ENCODE measurements at places on chromosomes 12 and 14. TPM values are rescaled to one million over a fixed set of nuclear protein-coding genes. Genes with fewer than 3 reads are reported as not detected.

Gene TCHP
- total RNA-seq: 10.6 TPM

Gene RASSF3
- 4.5 TPM for total RNA-seq

Gene ABCC9
- 12.6 TPM for total RNA-seq

Gene CISTR
- not detected for total RNA-seq

Gene PIWIL1
- total RNA-seq: 0.45 TPM

- DNase-seq: no peak
Measured at GRCh38 chr12:31431721-31432240, 105.8 kb upstream of the SINHCAF start.

DNA sequence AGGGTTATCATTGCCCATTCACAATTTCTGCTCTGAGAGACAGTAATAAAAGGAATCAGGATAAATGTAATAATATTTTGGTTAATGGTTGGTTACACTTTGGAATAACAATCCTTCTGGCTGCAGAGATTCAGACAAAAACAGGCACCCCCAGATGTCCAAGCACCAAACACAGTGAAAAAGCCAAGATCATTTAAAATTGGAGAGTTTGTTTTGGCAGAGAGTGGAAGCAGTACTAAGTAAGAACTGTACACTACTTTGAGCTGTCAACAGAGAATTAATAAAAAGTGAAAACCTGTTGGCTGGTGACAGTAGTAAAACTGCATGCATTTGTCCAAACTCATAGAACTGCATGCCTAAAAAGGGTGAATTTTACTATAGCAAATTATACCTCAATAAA is 15.6 kb upstream of the IL22 start:
- DNase-seq: no peak

DNA sequence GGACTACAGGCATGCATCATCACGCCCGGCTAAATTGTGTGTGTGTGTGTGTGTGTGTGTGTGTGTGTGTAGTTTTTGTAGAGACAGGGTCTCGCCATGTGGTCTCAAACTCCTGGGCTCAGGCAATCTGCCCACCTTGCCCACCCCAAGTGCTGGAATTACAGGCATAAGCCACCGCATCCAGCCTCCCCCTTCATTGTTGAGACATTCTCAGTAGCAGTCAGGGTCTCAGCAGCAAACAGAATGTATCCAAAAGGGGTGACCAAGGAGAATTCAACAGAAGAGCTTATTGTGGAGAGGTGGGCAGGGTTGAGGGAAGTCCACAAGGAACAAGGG is 37.3 kb upstream of the PLEKHG6 start:
- no peak for DNase-seq

DNA sequence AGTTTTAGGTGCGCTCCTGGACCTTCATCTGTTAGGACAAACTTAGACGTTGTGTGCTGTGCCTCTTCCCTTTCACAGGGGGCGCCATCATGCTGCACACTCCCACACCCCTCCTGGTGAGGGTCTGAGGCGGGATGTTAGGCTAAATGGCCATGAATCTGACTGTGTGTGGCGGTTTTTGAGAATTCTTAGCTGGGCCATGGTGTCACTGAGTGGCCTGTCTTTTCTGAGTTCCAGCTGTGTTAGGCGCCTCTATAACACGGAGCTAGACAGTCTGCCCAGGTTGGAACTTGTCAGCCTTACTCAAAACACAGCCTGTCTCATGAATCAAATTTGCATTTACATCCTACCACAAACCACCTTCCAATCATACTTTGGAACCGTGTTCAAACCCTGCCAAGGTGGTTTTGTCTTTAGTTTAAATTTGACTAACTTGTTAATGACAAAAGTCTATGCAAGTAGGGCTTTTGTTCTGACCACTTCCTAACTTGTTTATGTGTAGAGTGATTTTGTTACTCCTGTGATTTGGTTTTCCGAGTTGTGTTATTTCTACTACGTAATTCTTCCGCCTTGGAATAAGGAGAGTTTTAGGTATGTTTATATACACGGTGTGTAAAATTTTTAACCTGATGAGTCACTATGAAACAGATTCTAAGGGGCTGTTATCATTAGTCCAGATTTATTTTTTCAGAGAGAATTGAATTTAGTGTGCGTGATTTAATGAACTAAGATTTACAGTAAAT is 19.6 kb downstream of the ACVR1B start:
- DNase-seq: no peak

DNA sequence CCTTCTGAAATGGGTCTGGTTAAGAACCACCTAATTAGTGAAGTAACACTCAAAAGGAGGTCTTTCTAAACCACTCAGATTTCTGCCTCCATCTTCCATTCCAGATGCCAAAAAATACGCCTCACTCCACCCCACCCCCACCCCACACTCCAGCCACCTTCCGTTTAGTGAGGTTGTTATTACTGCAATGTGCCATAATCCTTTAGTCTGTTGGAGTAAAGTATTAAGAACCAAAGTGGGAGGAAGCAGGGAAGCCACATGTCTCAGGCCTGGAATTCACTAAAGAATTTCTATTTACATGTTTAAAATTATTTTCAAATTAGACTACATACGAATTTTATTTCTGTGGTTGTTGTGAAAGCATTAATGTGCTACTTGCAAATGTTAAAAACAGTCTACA is 7.4 kb downstream of the KIF21A start:
- DNase-seq: no peak

- no peak for DNase-seq
Measured at GRCh38 chr12:2876431-2877046, 435 bp downstream of the FOXM1 start.

GRCh38 chr14:56211084-56211483 is 92.9 kb downstream of the PELI2 start:
- DNase-seq: no peak

GRCh38 chr12:31897781-31898503 is 61.3 kb upstream of the RESF1 start:
- DNase-seq: no peak

DNA sequence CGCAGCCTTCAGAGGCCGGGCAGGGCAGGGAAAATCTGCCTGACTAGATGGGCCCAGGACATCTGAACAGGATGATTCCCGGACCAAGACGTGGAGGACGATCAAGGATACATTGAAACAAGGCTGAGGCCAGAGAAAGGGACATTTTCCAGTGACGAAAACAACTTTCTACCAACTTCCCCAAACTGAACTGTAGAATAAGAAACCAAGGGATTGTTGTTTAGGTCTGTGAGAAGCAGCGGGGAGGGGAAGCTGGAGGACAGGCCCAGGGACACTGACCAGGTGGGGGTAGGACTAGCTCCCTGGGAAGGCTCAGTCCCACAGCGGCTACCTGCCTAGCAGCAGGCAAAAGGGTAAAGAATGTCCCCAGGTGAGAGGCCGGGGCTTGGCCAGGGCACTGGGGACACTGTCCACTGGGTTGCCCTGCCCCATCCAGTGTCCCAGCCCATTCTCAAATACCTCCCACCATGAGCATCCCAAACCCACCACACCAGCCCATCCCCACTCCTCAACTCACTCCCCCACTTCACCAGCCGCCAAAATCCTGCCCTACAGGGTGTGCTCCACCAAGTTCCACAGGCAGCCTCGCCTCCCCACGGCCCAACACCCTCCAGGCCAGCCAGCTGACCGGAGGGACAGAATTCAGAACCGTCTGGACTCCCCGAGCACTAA is 995 bp downstream of the TNFRSF1A start:
- no peak for DNase-seq

DNA sequence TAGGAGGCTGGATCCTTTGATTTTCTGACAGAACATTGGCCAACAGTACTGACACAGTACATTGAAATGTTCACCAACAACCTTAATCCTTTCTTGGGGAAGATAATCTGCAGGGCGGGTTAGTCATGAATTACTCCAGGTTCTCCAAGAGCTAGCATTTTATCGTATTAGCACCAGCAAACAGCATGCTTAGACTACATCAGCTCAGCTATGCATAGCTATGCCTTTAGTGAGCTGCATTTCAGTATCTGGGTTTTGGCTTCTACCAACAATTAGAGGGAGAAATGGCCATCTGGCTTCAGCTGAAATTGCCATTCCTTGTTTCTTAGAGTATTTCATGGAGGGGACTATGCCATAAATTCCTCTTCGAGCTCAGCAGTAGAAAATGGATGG is 33.8 kb downstream of the SAMD4A start:
- peak; percentile 26 for DNase-seq

GRCh38 chr14:53355581-53356112 is 202.5 kb upstream of the DDHD1 start:
- DNase-seq: peak; percentile 58

GRCh38 chr12:57734591-57734990 is 4.0 kb downstream of the AGAP2 start:
- DNase-seq: no peak

GRCh38 chr12:125149160-125150108 is 84.2 kb downstream of the AACS start:
- peak; percentile 43 for DNase-seq

DNA sequence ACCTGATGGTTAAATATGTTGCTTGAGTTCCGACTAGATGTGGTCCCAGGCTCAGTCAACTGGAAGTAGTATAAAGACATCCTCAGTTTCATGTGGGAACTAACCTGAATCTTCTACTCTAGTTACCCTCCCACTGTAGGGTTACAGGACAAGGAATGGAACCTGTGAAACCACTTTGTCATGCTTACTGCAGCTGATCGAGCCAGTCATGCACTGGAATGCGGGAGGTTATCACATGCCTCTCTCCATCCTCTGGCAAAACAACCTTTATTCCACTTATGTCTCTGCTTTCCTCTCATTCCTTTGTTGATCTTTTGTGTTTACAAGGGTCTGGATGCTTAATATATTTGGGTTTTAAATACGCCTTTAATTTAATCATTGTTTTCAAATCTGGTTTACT is 111.9 kb upstream of the DDHD1 start:
- DNase-seq: no peak

DNA sequence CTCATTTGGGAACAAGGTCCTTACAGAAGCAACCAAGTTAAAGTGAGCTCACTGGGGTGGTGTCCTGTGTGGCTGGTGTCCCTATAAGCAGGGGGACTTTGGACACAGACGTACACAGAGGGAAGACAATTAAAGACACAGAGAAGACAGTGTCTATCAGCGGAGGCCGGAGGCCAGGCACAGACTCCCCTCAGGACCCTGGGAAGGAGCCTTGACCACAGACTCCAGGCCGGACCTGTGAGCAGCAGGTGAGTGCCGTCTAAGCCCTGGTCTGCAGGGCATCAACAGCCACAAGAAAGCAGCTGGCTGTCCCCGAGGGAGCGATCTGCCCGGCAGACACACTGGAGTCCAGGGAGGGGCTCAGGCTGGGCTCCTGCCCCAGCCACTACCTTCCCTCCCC is 219.1 kb upstream of the C14orf180 start:
- no peak for DNase-seq

- no peak for DNase-seq
Measured at GRCh38 chr12:72839696-72840095, 567.5 kb downstream of the TRHDE start.

DNA sequence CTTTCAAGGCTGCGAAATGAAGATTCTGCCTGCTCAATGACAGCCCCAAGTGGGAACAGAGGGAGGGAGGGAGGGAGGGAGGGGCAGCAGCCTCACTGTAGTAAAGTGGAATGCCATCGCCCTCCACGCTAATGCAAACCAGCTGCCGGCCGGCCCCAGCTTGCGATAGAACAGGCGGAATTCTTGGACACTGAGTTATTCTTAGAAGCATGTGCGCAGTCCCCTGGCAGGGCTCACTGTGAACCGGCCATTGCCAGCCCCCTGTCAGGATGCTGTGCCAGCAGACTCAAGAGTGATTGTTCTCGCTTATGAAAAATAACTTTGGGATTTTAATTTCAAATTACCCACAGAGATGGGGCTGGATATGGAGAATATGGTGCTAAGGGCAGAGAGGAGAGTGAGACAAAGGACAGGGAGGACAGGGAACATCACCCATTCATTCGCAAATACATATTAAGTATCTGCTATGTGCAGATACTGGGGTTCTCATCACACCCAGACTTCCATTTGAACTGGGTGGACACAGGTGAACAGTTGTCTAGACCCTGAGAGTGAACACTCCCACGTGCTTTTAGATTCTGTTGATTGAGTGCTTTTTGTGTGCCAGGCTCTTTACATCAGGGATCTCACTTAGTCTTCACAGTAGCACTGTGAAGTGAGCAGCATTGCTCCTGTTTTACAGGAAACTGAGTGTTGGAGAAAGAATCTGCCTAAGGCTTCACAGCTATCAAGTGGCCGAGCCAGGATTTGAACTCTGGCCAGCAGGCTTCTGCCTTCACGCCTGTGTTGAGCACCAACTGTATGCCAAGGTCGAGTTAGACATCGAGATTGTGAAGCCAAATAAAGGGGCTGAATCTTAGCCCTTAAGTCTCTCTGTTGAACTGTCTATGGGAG is 192.9 kb downstream of the C12orf75 start:
- peak; percentile 2 for DNase-seq

Measured in cerebellum (tissue), 4 donors.